ENCODE measurements at places on chromosomes 12 and 14.

DNA sequence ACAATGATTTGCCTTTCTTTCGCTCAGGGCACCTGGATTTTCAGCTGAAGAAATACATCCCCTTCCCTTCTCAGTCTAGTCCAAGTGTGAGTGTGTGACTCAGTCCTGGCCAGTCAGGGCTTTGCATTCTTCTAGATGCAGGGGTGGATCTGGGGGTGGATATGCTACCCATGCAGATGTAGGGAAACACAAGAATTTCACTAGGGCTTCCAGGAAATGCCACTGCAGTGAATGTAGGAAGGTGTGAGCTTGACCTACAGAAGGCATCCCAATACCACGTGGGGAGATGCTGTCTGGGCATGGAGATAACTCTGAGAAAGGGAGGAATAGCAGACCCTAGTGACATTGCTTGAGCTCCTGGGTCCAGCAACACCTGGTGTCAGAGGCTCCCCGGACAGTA, 404.2 kb downstream of the GLT1D1 start:
- no peak for DNase-seq

DNA sequence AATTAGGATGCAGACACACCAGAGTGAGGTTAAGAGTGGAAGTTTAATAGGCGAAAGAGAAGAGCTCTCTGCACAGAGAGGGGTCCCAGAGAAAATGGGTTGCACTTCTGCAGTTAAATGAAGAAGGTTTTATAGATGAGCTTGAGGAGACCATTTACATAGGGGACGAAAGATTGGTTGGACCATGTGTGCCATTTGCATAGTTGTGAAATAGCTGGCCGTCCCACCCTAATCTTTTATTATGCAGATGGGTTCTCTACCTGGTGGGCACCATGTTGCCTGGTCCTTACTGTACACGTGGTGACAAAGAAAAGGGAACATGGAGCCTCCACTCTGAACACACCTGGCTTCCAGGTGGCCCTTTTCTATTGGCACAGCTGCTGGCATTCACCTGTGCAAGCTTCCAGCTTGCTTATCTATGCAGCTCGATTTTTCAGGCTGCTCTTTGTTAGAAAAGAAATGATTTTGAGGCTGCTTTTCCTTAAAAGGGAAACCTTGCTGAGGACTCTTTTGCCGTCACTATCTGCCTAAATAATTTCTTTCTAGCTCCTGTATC, 67.1 kb upstream of the SRSF5 start:
- DNase-seq = no peak

GRCh38 chr12:93156086-93156716, 221.5 kb upstream of the NUDT4 start:
- no peak for DNase-seq

- DNase-seq = no peak
Observed at GRCh38 chr12:103442822-103443221, 52.9 kb downstream of the C12orf42 start.

- DNase-seq = no peak
Observed at GRCh38 chr12:53048780-53049401, 974 bp upstream of the TNS2 start.

DNA sequence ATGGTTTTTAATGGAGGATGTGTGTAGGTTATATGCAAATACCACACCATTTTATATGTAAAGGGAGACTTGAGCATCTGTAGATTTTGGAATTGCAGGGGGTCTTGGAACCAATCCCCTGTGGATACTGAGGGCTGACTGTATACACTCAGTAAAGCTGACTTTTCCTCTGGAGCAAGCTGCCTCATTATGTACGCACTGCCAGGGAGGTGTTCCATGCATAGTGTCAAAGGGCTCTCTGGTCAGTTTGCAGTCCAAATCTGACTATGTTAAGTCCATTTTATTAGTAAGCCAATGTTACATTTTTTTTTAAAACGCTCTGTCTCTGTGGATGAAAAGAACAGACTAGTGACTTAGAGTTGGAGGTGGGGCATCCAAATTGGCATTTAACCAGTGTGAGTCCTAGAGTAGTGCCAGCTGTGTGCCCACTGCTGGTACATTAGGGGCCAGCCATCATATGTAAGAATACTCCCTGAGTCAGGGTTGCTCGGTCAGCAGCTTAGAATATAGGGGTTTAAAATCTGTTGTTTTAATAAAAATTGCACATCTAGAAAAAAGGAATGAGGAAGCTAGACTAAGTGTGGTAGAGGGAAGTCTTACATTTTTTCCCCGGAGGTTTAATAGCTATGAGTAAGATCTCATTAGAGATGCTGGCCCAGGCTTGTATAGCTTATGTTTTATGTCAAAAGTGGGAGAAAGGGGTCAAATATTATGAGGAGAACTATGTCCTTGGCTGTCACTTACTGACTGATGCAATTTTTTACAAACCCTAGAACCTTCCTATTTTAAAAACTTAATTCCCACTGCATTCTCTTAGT, 87.0 kb downstream of the TESC start:
- no peak for DNase-seq

DNA sequence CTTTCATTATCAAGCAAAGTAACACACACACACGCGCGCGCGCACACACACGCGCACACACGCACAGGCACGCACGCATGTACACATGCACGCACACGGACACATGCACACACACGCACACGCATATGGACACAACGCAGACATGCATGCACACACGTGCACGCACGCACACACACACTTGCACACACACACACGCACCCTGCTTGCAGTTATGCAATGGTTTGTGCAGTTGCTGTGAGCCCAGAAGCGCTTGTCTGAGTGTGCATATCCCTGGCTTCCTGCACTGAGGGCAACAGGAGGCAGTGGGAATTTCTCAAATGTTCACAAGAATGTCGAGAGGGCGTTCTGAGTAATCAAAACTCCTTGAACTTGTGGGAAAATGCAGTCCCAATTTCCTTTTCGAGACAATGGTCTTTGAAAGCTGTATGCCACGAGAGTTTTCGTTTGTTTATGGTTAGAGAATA, 41.6 kb downstream of the NFKBIA start:
- no peak for DNase-seq

- peak; percentile 88 for DNase-seq
Observed at GRCh38 chr12:810116-810515, 57.7 kb downstream of the WNK1 start.

DNA sequence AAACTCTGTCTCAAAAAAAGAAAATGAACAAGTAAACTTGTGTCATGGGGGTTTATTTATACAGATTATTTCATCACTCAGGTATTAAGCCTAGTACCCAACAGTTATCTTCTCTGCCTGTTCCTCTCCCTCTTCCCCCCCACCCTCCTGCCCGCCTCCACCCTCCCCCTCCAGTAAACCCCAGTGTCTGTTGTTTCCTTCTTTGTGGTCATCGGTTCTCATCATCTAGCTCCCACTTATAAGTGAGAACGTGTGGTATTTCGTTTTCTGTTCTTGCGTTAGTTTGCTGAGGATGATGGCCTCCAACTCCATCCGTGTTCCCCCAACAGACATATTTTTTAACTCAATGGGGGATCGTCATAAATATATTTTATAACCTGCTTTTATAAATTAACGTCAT, 12.3 kb downstream of the IL31 start:
- no peak for DNase-seq

DNA sequence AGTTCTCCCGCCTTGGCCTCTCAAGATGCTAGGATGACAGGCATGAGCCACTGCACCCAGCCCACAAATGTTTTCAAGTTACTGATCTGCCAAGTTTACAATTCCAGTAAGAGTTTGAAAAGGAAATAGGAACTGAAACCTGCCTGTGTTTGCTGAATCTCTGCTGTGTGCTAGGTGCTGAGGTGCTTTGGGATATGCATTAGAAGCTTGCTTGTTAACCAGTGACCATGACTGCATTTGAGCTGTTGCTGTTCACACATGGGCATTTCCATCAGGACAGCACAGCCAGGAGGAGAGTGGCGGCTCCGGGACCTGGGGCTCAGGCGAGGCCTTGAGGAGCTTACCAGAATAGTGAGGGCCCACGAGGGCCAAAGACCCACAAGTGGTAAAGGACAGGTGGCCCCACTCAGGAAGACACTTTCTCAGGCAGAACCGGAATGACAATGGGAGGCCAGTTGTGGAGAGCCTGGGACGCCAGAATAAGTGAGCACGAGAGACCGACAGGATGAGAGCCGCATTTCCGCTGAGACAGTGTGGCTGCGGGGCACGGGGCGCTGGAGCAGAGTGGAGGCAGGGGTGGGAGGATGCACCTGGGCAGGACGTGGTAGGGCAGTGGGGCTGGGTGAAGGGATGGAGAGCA, 54.5 kb upstream of the MMP17 start:
- no peak for DNase-seq

DNA sequence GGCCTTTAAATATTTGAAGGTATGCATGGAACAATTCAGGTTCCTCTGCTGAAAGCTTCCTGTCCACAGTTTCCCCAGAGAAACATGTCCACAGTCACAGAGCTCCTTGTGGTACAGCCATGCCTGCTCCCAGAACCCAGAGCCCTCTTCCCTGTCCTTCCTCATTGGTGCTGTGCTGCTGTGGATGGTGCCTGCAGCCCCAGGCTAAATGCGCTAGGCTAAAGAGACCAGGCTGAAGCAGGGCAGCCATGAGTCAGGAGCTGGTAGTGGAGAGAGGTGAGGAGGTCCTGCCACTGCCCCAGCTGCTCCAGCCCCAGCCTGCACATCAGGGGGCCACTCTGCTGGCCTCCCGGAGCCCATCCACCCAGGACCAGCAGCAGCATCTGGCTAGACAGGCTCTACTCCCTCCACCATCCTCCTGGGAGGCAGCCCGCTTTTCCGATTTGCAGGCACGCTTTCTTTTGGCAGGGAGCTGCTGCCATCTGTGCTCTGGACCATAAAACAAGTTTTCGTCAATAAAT, 65.4 kb upstream of the DDX11 start:
- DNase-seq = no peak

DNA sequence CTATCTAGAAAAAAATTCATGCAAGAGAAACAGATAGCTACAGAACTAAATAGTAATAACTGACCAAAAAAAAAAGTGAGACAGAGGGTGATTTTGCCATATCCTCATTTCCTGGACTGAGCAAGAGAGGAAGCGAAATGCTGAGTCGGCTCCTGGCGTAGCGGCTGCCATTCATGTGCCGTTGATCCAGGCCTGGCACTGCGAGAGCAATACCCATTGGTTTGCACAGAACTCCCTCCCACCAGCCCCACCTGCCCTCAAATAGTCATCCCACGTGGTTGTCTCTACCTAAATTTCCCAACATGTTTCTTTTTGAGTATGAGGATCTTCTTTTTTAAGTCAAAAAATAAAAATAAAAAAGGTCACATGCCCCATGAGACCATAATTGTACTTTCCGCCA, 9.4 kb upstream of the WNT5B start:
- no peak for DNase-seq

GRCh38 chr14:56133547-56133946, 15.3 kb downstream of the PELI2 start:
- no peak for DNase-seq

- DNase-seq = no peak
Observed at GRCh38 chr12:113638460-113638775, 166.7 kb upstream of the LHX5 start.

DNA sequence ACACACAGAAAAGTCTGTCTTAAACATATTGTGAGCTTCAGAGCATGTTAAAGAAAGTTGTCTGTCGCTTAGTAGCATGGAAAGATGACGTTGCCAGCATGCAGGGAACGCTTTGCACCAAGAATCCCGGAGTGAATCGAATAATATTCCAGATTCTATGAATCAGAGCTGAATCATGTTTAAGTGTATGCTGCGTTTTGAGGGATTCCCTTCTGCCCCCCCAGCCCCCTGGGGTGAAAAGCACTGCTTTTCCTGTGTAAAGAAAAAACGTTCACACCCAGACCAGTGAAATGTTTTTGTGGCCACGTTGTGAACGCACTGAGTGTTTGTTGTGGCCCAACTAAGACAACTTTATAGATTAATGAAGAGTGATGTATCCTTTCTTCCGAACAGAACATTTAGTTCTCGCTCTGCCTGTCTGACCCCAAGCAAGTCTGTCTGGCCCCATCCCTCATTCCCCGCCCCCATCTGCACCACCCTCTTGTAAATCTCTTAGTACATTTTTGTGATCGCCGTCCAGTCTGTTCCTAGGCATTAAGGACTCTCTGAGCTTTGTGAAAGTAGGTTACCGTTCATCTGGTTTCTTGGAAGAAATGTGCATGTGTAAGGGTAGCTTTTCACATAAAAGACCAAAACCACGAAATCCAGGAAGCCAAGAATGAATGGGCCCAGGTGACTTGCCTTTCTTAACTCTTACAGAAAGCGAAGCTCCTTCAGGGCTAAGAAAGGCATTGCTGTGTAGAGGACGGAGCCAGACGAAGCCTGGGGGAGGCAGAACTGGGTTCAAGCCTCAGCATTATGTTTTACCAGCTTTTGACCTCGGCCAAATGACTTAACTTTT, 103.0 kb downstream of the SAMD4A start:
- DNase-seq = no peak

DNA sequence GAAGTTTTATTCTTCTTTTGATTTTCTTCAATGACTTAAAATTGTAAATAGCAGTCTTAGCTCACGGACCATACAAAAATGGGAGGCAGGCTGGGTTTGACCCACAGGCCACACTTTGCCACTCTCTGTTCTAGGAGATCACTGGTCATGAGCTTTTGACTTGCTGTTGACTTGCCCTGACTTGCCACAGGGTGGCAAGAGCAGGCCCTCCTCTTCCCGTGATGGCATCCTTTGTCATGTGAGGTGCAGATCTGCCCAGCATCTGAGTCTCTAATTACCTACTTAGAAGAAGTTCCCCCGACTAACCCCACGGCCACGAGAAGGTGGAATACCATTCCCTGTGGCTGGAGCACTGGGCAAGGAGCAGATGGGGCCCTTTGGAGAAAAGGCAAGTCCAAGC, 81.0 kb upstream of the SCAF11 start:
- DNase-seq = no peak

DNA sequence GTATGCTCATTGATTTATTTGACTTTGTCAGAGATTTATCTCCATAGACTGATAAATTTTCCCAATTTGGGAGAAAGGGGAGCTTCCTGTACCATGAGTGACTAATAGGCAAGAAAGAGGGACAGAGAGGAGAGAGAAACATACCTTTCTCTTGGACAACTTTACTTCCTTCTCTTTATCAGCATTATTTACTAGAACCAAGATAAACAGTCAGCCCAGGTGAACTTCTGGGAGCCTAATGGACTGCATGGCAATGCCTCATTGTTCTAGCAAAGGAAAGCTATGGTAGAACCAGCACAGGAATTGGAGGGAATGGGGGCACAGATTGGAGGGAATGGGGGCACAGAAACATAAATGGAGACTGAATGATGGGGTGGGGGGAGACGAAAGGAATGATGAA, 63.4 kb upstream of the STXBP6 start:
- no peak for DNase-seq

GRCh38 chr12:65121049-65121955, at the start of gene WIF1:
TSS of gene WIF1 (minus strand) at chr12:65121305. CDS start at chr12:65121191, 114 bp downstream.
- DNase-seq = no peak

Data from hematopoietic multipotent progenitor cell treated with erythropoietin and hydrocortisone succinate and interleukin-3 and kit ligand, for 15 days (in vitro differentiated cells).